Activated CD4-positive, alpha-beta T cell treated with anti-CD3 and anti-CD28 coated beads, Interleukin-2, amount 10 ng/mL, durations not matched to agents 7 days and 5 days (primary cell): ENCODE measurements at places on chromosomes 12 and 14. TPM values are rescaled to one million over a fixed set of nuclear protein-coding genes. Genes with fewer than 3 reads are reported as not detected.

GRCh38 chr14:59484639-59485175 is 390 bp downstream of the JKAMP start:
- DNase-seq: no peak

DNA sequence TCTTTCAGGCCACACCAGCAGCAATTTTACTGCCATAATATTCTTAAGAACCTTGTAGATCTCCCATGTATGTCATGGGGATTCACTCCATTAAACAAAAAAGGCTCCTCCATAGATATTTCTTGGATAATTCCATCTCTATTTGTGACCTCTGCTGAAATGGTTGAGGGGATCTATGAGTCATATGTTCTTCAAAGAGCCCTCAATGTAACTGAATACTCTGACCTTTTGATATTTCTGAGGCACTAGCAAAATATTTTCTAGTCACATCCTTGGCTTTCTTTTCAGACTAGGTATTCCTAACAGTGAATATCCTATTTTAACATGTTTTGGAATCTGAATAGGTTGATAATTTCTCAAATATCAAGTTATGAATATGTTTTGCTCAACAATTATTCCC is 6.6 kb downstream of the NELL2 start:
- DNase-seq: no peak

- no peak for DNase-seq
These were observed 153.4 kb downstream of the FUT8 start for GRCh38 chr14:65565948-65566347.

DNA sequence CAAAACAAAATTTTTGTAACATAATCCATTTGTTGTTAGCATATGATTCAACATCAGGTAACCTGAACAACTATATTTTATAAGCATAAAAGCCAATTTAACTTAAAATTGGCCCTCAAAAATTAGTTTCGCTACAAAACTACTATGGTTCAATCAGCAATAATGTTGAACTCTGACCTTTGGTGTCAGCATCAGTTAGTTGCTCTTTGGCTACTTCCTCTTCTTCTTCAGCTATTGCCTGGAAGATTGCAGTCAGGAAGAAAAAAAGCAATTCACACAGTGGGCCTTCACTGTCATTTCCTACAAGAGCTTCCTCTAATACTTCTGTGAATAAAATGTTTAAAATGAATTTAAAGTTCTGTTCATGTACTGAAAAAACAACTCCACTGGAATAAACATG is 78.2 kb upstream of the CFL2 start:
- DNase-seq: no peak

- no peak for DNase-seq
These were observed 377.4 kb downstream of the NAV3 start for GRCh38 chr12:78208092-78208491.

- DNase-seq: no peak
These were observed 200.2 kb upstream of the SLC38A2 start for GRCh38 chr12:46572644-46573346.

GRCh38 chr12:49917166-49917787 is 13.6 kb upstream of the FAIM2 start:
- no peak for DNase-seq

LDHB gene
- 1,195 TPM for total RNA-seq

MEG3 gene
- total RNA-seq: not detected
